Activated gamma-delta T cell treated with Interleukin-2 at 50 U/mL for 16 hours (primary cell): ENCODE measurements at places on chromosomes 7 and 10.
A peak's percentile ranks its signal among the peaks of the same experiment; 100 is the strongest.

GRCh38 chr10:22251751-22252223 lies 34.0 kb upstream of the EBLN1 start:
- peak; percentile 49 for DNase-seq

- no peak for DNase-seq
Observed at GRCh38 chr7:68537051-68537773, 1061.1 kb upstream of the AUTS2 start.

DNA sequence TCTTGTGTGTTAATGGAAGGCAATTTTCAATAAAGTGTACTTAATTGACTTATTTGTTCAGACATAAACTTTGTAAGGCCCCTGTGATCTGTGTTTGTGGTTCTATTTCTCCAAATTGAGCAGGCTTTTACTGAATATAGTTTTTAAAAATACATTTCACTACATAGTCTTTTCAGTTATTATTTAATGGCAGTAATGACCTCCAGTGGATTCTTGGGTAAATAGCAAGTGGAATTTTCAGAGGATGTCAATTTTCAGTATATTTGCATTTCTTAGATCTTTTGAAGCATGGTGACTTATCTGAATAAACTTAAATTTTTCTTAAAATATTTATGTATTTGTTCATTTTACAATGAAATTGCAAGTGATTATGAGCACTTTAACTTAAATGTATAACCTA lies 203.1 kb upstream of the PCLO start:
- no peak for DNase-seq

DNA sequence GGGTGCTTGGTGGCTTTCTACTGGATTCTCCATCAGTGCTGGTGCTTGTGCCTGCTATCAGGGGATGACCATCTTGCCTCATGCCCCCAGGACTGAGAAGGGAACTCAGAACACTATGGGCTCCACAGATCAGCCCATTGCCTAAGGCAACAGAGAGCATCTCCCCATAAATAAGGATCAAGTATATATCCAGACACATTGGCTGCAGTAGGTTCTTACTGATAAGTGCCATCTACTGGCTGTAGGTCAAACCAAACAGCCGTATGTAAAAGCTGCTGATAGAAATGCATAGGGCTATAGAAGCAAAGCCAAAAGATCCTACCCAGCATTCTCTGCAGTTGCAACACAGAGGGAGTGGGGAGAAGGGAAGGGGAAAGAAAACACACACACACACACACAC lies 153.7 kb downstream of the CDK14 start:
- DNase-seq, result no peak
